Activated CD4-positive, CD25-positive, alpha-beta regulatory T cell (primary cell): ENCODE measurements at places on chromosomes 3 and 15.

DNA sequence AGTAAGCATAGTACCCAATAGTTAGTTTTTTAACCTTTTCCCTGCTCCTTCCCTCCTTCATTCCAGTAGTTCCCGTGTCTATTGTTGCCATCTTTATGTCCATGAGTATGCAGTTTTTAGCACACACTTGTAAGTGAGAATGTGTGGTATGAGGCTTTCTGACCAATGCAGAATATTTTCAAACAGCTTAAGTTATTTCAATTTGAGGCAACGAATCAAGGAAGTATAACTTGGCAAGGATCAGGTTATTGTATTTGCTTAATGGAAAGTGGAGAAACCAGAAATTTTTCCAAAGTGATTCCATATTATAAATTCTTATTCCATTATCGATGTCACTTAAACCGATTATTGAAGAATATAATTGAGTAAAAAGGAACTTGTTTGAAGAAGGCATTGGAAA, 954.8 kb downstream of the GBE1 start:
- DNase-seq = no peak

DNA sequence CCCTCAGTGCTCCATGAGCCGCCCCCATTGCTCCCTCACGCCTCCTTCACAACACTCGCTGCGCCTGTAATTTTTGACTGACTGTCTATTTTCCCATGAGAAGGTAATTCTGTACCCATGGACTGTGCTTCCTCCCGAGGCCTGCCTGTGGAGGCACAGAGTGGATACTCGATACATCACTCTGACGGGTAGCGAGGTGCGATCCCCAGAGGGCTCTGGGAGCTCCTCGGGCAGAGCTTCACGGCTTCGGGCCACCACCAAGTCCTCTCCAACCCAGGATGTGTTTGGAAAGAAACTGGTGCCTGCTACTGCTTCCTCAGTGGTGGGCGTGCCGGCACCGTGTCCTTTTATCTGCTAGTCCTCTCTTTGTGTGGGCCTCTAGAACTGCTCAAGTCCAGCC, 108.6 kb upstream of the DLG1 start:
- no peak for DNase-seq

GRCh38 chr3:106814231-106814630, 563.0 kb upstream of the CCDC54 start:
- DNase-seq = no peak

DNA sequence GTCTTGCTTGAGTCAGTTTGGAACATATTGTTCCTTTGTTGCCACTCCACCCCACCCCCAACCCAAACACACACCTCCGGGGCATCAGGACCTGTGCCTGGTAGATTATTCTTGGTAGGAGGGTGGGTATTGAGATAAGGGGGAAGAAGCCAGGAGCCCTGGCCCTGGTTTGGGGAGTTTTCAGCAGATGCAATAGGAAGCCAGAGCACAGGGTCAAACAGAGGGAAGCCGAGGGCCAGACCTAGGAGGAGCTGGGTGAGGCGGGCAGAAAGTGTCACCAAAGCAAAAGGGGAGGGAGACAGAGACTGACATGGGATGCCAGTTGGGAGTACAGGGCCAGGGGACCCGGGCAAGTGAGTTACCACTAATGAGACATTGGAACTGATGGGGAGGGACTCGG, 163.1 kb downstream of the RPLP1 start:
- DNase-seq = no peak

GRCh38 chr3:157390713-157391515, 45.7 kb upstream of the PTX3 start:
- no peak for DNase-seq

GRCh38 chr3:23078735-23079134, 124.4 kb upstream of the UBE2E2 start:
- no peak for DNase-seq

- no peak for DNase-seq
These were observed 187.4 kb downstream of the MECOM start for GRCh38 chr3:169475978-169476698.

DNA sequence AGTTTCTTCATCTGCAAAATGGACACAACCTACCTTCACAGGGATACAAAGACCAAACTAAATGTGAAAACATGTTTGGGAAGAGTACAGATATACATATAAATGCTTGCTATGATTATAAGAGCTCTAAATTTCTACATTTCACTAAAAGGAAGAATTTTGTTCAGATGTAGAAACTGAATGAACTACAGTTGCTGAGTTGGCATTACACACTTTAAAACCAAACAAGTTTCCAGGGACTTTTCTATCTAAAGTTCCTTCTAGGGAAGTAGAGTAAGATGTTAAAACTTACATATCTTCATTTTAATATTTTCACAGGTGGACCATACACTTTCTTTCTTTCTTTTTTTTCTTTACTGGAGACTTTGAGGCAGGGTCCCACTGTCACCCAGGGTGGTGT, 4.6 kb downstream of the AAGAB start:
- no peak for DNase-seq

GRCh38 chr3:52831500-52832301, 1.2 kb upstream of the ITIH4 start:
- no peak for DNase-seq

- DNase-seq = no peak
These were observed 14.3 kb upstream of the CCNL1 start for GRCh38 chr3:157174290-157174648.

DNA sequence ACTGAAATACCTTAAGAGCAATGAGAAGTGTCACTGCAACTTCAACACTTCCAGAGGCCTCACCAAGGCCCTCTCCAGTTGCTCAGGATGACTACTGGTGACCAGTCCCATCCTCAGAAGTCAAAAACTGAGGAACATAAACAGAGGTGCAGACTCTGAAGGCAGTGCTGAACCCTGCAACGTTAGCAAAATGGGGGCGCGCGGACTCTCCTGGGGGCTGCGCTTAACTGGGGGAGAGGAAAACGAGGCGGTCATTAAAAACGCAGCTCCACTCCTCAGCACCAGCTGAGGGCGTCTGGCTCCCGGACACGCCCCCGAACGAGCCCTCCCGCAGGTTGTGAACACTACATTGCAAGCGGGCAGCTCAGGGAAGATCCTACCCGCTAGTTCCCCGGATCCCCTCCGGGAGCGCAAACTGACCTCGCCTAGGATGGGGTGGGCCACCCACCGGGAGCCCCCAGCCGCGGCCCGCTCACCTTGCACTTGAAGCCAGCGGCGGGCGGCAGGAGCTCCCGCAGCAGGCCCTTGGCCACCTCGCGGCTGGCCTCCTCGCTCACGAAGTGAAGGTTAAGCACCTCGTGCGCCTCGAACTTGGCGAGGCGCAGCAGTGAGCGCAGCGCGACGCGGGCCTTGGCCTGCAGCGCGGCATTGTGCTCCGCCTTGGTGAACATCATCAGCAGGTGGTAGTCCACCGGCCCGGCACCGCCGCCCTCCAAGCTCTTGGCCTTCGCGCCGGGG, 711 bp downstream of the XXYLT1 start:
- DNase-seq = no peak

DNA sequence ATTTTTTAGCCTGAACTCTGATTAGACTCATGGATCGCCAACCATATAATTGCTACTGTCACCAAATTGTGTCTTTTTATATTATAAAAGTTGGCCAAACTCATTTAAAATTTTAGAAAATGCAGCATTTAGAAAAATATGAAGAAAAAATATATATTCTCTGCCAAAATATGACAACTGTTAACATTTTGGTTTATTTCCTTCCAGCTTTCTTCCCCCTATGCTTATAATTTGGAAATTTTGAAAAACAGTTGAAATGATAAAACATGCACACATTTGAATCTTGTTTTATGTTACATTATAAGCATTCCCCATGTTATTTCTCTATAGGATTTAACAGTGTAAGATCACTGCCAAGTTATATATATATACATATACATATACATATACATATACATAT, 1112.8 kb downstream of the TUSC7 start:
- DNase-seq = no peak

DNA sequence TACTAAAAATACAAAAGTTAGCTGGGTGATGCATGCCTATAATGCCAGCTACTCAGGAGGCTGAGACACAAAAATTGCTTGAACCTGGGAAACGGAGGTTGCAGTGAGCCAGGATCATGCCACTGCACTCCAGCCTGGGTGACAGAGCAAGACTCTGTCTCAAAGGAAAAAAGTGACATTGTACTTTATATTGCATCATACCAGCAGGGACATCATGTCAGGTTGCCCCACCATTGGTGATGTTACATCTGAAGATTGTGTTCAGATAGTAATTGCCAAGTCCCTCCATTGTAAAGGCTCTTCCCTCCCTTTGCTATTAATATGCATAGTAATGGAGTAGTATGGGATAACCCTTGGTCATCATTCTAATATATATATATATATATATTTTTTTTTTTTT, 44.8 kb downstream of the FOXL2 start:
- no peak for DNase-seq

- no peak for DNase-seq
These were observed 173.7 kb upstream of the CRBN start for GRCh38 chr3:3353153-3353552.

DNA sequence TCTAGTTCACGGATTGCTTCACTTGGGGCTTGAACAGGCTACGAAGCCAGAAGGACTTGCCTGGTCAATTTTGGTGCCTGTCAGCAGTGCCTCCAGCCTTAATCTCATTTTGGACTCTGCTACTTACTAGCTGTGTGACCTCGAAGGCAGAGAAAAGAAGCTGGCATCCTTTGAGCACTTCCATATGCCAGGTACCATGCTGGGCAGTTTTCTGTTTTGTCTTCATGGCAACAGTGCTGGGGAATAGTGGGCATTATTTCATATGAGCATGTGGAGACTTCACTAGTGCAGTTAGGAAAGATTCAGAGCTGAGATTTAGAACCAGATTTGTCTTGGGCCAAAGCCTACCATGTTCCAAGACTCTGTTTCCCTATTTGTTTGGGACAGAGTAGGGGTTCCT, 92.2 kb downstream of the LRTM1 start:
- DNase-seq = no peak

DNA sequence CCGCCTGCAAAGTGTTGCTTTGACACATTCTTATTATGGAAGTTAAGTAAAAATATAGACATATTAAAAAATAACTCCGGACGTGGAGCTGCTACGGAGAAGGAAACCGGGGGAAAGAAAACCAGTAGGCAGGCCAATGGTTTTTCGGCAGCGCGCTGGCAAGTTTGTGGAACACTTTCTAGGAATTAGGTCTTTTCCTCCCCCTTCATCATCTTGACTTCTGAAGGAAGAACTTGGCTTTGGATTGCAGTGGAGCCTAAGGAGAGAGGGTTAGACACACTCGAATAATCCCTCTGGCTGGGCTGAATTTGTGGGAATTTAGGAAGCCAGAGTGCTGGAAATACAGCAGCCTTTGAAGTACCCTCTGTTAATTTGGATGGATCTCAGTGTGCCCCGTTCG, 317 bp downstream of the ROBO2 start:
- no peak for DNase-seq

DNA sequence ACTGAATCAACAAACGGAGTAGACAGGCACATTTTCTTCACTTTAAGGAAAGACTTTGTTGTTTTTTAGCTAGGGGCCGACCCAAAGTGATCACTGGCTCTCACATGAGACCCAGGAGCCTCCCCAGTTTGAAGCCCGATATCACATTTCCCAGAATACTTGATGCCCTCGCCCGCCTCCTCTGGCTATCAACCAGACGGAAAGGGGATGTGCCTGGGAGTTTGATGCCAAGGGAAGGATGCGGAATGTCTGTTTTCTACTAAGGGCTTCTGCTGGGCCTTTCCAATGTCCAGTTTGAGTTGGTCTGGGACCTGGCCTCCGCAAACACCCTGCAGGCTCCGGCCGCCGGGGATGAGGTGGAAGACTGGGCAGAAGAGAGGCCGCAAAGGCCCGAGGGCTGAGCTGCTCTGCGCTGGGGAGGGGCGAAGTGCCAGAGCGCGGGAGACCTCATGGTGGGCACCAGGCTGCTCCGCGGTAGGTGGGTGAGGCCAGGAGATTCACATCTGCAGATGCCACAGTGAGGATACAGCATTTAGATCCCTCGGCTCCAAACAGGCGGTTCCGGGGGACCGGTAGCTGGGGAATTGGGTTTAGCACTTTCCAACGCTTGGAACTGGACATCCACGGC, 491 bp upstream of the ZNF774 start:
- DNase-seq = no peak

DNA sequence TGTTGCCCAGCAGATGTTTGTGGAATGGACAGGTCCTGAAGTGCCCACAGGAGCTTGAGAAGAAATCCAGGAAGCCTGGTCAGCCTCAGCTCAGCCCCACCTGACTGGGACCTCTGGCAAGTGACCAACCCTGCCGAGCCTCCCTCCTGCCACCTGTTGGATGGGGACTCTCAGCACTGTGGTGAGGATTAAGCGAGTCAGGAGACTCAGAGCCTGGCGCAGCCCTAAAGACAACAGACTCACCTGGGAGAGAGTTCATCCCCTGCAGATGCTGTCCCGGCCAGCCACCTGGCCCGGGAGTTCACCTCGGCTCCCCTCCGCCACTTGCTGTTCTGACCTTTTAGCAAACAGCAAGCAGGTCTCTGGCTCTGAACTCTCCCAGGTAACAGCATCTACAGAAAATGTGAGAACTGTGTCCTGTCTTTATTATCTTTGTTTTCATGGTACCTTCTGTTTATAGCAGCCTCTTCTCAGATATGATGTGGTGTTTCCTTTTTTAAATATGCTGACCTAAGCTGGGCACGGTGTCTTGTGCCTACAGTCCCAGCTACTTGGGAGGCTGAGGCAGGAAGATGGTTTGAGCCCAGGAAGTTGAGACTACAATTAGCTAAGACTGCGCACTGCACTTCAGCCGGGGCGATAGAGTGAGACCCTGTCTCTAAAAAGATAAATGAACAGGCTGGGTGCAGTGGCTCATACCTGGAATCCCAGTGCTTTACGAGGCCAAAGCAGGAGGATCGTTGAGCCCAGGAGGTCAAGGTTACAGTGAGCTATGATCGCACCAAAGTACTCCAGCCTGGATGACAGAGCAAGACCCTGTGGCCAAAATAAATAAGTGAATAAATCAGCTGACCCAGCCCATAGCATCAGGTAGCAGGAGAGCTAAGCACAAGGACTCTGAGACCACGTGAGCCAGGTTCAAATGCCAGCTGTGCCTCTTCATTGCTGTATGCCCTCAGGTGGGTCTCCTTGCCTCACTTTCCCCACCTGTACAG, 32.4 kb upstream of the SLC6A6 start:
- DNase-seq = no peak
